ENCODE measurements at places on chromosomes 5 and 9.

GRCh38 chr9:105198023-105198422 lies 46.4 kb upstream of the SLC44A1 start:
- no peak for DNase-seq

- DNase-seq: peak; percentile 50
Measured at GRCh38 chr9:4299005-4299795, 668 bp downstream of the GLIS3 start.

DNA sequence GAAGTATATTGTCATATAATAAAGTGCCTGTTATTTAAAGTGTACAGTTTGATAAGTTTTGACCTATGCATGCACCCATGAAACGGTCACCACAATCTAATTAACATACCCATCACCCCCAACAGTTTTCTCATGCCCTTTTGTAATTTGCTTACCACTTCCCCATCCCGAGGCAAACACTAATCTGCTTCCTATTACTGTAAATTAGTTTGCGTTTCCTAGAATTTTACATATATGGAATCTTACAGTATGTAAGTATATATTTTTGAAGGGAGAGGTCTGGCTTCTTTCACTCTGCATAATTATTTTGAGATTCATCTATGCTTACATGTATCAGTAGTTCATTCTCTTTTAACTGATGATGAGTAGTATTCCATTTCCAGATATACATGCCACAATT lies 56.5 kb downstream of the AMBP start:
- no peak for DNase-seq

DNA sequence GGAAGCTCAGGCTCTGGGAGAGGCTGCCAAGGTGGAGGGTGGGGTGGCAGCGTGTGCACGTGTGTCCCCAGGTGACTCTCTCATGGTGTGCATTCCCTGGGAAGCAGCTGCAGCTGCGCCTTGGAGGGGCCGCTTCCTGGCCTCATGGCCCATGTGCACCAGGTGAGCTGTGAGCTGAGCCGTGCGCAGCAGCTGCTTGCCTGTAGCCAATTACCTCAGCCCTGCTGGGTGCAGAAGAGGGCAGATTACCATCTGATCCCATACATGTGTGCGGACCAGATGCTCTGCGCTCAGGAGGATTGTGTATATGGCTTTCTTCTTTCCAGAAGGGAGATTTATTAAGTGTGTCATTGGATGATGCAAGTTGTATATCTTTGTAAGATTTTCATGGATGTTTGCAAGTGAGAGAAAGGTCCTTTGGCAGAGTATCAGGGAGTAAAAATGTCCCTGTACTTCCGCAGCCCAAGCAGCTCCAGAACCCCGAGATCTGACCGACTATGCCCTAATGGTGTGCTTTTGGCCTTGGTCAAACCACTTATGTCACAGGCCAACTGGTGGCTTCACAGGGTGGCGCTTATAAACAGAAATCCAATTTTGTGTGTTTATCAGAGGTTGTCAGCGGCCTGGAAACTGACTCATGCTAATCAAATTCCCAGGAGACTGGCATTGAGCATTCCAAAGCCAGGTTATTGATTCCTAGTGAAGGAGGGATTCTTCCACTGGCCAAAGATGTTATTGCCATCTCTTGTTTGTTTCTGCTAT lies 229.3 kb downstream of the GOLPH3 start:
- no peak for DNase-seq

- peak; percentile 54 for DNase-seq
Measured at GRCh38 chr5:119269061-119269944, 86.5 kb upstream of the TNFAIP8 start.

Data from activated CD8-positive, alpha-beta T cell treated with anti-CD3 and anti-CD28 coated beads for 36 hours (primary cell).